Stimulated activated CD4-positive, alpha-beta T cell treated with anti-CD3 and anti-CD28 coated beads, Interleukin-4, amount 100 ng/mL, for 4 hours (primary cell): ENCODE measurements at places on chromosomes 5 and 9.

- DNase-seq, result peak; percentile 5
These were observed 505 bp downstream of the C5orf34 start for GRCh38 chr5:43514471-43514815.

GRCh38 chr5:136522217-136522956 is 157.0 kb upstream of the TRPC7 start:
- no peak for DNase-seq

DNA sequence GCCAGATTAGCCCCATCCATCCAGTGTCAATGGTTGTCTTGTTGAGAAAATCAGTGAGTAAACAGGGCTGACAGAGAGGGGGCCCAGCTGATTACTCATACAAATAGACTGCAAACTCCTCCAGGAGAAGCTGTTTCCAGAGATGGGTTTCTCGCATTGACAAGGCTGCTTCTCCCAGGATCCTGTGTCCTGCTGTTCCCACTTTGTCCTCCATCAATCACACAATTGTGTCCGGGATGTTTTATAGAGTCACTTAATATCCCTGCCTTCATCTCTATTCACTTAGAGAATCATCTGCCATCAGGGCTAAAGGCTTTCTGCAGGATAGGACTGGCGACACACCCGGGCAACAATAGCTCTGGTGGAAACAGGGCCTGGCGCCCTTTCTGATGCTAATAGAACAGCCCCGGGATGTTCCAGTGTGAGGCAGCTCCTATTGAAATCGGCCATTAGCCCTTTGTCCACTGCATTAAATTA is 71.7 kb upstream of the TBCA start:
- no peak for DNase-seq

GRCh38 chr5:57499262-57500050 is 16.8 kb upstream of the ACTBL2 start:
- no peak for DNase-seq

DNA sequence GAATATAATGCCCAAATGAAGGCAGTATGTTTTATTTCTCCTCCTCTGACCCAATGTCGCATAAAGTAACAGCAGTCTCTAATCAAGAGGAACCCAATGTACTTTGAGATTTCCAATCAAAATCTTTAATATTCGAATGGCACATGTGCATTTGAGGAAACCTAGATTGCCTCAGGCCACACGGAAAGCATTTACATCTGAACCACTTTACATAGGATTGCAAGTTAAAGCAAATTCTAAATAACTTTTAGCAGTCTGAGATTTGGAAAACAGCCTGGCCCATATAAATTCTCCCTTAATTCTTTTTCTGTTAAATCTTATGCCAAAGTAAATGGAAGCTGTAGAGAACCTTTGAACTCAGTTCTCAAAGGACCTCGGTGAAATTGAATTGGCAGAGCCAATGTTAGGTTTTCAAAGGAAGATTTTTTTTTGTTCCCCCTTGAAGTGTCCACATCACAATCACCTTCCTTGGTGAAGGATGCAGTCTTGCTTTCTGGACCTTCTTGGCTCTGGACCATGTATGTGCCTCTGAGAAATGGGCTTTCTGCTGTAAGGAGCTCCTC is 57.3 kb downstream of the SNCAIP start:
- DNase-seq, result no peak

GRCh38 chr9:136629879-136630661 is 32.6 kb upstream of the EGFL7 start:
- peak; percentile 46 for DNase-seq

- DNase-seq, result no peak
These were observed 5.2 kb downstream of the RNF44 start for GRCh38 chr5:176531902-176532493.

DNA sequence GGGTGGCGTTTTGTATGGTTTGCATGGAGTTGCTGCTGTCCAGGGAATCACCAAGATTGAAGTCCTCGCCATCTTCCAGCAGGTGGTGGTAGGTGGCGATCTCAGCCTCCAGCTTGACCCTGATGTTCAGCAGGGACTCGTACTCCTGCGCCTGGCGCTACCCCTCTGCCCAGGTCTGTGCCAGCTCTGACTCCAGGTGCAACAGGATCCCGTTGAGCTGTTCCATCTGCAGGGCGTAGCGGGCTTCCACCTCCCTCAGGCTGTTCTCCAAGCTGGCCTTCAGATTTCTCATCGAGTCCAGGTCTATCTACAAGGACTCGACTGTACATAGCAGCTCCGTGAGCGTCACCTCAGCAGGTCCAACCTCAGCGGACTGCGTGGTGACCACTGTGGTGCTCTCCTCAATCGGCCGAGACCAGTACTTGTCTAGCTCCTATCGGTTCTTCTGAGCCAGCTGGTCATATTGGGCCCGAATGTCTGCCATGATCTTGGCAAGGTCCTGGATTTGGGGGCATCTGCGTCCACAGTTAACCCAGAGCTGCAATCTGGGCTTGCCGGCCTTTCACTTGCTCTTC is 1584.8 kb upstream of the ACO1 start:
- no peak for DNase-seq

GRCh38 chr9:105510024-105510423 is 47.9 kb upstream of the FKTN start:
- DNase-seq, result no peak

DNA sequence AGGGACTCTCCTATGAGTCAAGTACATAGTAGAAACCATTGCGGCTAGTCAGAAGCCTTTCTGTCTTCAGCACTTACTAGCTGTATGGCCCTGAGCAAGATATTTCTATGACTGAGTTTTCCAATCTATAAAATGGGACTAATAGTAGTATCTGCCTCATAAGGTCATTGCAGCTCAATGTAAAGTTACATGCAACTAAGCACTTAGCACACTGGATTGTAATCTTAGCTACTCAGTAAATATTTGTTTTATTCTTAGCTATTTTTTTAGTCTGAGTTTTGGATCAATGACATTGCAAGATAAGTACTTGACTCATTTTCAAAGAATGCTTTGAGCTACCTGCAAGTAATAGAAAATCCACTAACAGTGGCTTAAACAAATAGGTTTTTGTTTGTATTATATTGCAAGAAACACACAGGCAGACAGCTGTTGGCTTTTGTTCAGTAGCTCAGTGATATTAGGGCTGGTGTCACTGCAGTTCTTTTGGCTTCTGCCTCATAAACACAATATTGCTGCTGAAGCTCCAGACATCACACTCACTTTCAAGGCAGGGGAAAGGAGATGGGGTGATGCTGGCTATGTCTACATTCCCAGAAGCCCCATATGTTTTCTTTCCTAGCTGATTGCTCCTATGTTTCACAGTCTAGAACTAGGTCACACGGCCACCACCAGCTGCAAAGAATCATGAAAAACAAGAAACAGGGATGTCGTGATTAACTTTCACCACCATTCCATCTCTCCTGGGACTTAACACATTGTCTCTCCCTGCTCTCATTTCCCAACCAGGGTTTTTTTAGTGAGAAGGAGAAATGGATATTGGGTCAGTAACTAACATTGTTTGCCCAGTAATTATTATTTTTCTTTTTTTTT is 26.9 kb upstream of the FAT2 start:
- DNase-seq, result no peak

- DNase-seq, result no peak
These were observed 9.8 kb downstream of the CXCL14 start for GRCh38 chr5:135568923-135569360.

DNA sequence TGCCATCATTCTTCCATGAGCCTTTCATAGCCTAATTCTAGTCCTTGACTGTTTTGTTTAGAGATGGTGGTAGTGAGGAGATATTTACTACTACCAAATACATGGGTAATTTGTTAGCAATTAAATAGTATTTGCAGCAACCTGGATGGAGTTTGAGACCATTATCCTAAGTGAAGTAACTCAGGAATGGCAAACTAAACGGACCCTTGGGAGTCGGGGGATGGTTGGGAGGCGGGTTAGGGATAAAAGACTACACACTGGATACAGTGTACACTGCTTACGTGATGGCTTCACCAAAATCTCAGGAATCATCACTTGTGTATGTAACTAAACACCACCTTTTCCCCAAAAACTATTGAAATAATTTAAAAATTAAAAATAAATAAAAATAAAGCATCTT is 809.2 kb upstream of the ZNF608 start:
- no peak for DNase-seq

DNA sequence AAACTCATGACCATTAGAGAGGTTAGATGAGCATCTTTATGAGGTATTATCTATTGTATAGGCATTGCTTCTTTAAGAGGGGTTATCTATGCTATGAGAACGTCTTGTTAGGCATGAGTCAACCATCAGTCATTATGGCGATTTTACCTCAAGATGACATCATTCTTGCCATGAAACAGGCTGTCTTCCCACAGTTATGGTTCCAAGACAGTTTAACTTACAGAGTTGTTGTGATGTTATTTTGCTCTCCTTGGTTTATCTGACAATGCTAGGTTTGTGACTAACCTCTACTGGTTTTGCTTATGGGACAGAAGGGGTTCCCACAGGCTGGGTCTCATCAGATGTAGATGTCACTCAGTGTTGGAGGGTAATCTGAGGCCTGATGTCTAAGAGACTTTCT is 1864.7 kb upstream of the ACO1 start:
- DNase-seq, result no peak

GRCh38 chr9:93589688-93590087 is 13.3 kb downstream of the PHF2 start:
- no peak for DNase-seq

- no peak for DNase-seq
These were observed 140.2 kb downstream of the NFIB start for GRCh38 chr9:14173713-14174112.

DNA sequence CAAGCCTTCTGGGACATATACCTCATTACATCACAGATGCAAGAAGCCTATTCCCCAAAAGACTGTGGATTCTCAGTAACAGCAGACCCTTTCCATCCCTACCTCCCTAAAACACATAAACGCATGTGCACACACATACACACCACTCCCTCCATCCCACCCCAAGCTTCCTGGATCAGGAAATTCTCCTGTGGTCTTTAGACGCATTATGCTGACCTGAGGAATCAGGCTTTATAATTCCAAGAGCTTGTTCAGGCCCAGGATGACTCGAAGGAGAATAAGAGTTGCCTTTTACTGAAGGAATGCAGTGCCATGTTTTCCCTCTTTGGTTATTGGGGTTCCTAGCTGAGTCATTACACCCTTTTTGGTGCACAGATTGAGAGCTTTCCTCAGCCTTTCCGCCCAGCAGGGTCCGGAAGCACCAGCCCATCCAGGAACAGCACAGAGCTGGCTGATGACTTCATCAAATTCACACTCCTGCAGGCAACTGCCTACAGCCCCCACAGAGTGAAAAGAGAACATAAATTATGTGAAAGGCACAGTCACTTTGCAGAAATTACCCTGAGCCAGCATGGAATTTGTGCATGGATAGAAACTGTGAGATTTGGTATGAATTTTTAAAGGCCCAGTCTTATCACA is 385.0 kb upstream of the TRPC7 start:
- DNase-seq, result no peak
